ENCODE measurements at places on chromosomes 11 and 22.
A peak's percentile ranks its signal among the peaks of the same experiment; 100 is the strongest.

- DNase-seq, result peak; percentile 69
These were observed 1.0 kb downstream of the CTSD start for GRCh38 chr11:1762537-1763302.

DNA sequence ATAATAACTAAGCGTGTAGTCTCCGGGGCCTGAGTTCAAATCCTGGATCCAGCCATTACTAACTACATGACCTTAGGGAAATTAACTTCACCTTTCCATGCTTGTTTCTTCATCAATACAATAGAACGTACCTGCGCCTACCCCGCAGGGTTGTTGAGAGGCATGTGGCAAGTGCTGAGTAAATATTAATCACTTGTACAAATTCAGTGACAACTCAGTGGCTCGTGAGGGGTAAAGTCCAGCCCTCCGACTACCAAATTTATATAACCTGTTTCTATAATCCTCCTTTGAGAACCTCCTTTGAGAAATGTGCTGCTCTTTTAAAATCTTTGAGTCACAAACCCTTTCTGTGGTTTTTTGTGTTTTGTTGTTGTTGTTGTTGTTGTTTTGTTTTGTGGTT, 49.8 kb downstream of the FEZ1 start:
- DNase-seq, result no peak

- no peak for DNase-seq
These were observed 6.8 kb downstream of the EED start for GRCh38 chr11:86251345-86251744.

DNA sequence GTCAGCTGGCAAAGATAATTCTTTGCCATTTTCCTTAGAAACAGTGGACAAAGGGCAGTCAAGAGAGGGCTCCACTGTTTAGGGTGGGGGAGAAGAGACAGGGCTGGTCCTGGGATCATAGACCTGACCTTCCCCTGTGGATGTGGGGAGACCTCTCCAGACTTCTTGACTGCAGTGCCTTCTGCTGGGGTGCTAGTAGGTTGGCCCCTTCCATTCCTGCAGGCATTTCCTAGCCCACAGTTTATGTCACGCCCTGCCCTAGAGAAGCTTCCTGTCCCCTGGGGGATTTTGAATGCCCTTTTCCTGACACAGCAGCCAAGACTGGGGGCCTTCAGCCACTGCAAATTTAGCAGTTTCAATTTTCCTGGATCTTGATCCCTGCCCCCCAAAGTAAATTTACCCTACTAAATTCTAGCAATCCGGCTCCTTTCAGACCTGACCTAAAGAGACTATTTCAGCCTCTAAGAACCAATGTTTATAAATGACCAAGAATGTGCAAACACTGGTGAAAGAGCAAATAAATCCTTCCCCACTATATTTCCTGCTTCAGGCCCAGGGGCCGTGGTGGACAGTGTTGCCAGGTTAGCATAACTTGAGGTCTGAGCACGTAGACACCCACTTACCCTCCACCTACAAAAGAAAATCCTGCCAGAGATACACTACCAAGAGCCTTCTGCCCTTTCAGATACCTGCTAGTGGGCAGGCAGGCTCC, 58.4 kb downstream of the PPFIBP2 start:
- peak; percentile 84 for DNase-seq

GRCh38 chr11:95524314-95525036, 265.1 kb downstream of the FAM76B start:
- no peak for DNase-seq

DNA sequence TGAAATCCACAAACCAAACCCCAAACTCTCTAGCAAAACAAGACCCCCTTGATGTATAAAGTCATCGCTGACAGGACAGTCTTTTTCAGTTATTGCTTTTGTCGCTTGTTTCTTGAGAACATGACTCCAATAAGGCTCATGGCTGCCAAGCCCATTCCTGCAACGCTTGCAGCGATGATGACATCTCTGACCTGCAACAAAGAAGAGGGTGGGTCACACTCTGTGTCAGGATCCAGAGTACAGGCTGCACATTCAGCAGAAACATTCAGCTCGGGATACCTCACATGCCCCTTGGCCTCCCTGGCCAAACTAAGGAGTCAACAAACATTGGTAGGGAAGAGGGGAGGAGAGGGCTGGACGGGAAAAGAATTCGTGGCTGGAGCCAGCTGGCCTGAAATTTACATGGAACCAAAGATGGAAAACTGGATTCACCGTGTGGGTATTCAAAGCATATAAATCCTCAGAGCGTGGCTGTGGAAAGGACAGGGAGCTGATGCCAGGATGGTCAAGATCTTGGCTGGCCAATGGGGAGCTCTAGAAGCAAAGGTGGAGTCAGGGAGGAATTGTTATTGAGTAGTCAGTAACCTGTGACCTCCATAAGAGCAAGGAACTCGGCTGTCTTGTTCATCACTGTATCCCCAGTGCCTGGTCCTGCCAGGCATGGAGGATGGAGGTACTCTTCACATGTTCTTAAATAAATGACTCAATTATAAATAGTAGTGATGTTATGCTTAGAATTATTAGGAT, 11.8 kb upstream of the PLAAT2 start:
- DNase-seq, result no peak

GRCh38 chr22:40021401-40022000, 26.7 kb downstream of the FAM83F start:
- no peak for DNase-seq

DNA sequence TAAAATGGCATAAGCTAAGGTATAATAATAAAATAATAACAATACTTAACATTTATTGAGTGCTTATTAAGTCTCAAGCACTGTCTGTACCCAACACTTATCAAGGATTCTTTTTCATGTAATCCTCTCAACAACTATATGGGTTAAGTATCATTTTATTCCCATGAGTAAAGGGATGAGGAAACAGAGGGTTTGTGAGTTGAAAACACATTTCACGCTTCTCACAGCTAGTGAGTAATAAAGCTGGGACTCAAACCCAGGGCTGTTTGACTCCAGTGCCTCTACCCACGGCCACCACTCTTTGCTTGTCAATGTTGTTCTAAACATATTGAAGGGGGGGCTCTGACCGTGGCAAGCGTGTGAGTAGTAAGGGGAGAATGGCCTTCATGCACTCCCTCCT, 8.7 kb downstream of the CD3E start:
- no peak for DNase-seq

- DNase-seq, result no peak
These were observed 958 bp upstream of the TUT1 start for GRCh38 chr11:62592146-62592815.

GRCh38 chr11:75639762-75640181, 29.1 kb downstream of the MAP6 start:
- no peak for DNase-seq

- no peak for DNase-seq
These were observed 6.6 kb upstream of the KRTAP5-6 start for GRCh38 chr11:1690167-1691025.

- no peak for DNase-seq
These were observed 9.2 kb downstream of the GAL3ST3 start for GRCh38 chr11:66039765-66040164.

DNA sequence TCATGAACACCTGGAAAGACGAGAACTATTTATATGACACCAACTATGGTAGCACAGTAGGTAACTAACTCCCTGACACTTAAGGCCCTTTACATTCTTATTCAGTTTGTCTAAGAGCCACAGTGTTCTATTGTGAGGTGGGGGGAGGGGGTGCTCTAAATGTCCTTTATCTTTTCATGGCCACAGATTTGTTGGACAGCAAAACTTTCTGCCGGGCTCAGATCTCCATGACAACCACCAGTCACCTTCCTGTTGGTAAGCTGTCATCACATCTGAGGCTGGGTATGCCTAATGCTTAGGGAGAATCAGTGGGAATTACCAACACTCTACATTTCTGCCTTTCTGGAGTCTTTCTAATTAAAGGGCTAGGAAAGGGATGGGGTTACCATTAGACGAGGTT, 30.7 kb downstream of the EHF start:
- no peak for DNase-seq

- no peak for DNase-seq
These were observed 142.4 kb downstream of the CACNA1I start for GRCh38 chr22:39712751-39713525.

GRCh38 chr11:105780781-105781525, 171.1 kb downstream of the GRIA4 start:
- no peak for DNase-seq

GRCh38 chr22:24954114-24954463, 1.6 kb downstream of the KIAA1671 start:
- DNase-seq, result no peak

DNA sequence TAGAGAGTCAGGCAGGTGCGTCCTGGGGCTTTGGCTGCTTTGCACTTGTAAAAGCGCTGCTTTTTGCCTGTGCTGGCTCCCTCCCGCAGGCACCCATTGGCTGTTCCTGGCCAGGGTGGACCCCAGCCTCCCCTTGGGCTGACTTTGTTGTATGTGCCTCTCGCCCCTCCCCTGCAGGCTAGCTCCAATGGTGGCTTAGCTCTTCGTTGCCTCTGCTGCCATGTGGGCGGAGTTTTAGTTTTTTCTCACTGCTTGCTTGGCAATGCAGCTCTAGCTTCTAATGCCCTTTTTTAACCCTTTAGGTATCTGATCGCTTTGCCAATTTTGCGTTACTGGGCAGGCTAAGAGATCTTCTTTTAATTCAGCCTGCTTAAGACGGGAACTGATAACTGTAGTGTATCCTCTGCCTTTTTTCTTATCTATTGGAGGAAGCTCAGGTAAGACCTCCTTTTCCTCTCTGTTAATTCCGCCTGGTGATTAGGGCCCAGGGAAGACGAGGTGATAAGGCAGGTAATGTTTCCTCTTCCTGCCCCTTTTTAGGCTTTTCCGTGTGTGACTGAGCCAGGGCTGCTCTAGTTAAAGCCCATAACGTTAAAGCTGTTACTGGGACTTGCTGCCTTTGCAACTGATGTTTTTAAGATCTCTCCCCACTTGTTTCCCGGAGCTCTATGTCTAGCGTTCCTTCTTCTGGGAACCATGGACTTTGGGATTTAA, 11.7 kb upstream of the GLYATL1 start:
- no peak for DNase-seq

DNA sequence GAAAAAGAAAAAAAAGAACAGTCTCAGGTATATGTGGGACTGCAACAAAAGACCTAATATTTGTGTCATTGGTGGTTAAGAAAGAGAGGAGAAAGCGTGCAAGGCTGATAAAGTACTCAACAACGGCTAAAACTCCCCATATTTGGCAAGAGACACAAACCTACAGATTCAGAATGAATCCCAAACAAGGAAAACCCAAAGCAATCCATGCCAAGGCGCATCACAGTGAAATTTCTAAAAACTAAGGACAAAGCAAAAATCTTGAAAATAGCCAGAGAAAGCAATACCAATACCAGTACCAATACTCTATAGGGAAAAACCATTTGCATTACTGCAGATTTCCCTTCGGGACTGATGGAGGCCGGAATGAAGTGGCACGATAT, 32.4 kb upstream of the SEPTIN5 start:
- DNase-seq, result no peak

- DNase-seq, result peak; percentile 20
These were observed 1.3 kb upstream of the PATZ1 start for GRCh38 chr22:31347251-31348008.

DNA sequence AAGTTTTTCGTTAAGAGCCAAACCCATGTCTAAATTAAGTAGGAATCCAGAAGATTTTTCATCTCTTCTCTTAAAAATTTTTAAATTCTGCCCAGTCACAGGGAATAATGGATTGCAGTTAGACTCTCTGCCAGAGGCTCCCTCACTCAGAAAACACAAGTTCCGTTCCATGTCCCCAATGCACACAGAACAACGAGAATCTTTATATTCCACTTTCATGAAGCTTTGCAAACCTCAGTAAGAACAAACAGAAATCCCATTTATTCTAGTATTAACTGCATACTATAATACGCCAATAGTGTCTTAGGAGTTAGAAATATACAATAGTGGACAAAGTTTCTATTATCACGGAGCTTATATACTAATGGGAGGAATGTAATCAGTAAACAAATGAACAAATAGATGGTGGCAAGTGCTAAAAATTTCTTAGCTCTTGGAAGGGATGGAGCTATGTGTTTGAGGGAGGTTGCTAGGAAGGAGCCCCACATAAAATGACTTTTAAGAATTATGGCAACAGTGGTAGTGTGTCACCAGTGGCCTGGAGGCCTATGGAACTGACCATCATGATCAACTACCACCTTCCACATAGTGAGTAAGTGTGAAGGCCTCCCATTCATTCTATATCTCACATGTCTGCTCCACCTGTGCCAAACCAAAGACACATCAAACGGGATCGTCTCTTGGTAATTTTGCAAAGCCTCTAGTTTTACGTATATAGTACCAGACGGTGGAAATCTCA, 24.9 kb downstream of the PICALM start:
- DNase-seq, result no peak

DNA sequence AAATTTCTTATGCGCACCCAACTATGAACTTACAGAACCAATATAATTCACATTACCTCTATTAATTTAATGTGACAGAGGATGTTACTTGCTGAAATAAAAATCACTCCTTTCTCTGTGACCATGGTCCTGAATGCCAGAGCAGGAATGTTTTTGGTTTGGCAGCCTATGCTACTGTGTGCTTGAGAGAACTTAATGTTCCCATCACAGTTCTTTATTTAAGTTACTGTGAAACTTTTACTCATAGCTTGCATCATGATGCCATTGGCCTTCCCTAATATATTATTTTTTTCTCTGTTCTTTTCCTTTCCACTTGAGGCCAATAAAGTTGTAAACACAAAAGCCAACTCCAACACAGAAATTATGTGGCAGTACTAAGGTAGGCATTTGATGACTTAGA, 142.2 kb downstream of the FAM76B start:
- DNase-seq, result no peak

GRCh38 chr11:120662071-120662676, 150.6 kb downstream of the GRIK4 start:
- no peak for DNase-seq

GRCh38 chr11:91100427-91100826, 877.6 kb upstream of the CHORDC1 start:
- no peak for DNase-seq

- no peak for DNase-seq
These were observed 77.3 kb downstream of the ARFGAP2 start for GRCh38 chr11:47099214-47099917.

- DNase-seq, result peak; percentile 75
These were observed 43.9 kb downstream of the BIRC2 start for GRCh38 chr11:102390667-102391465.

DNA sequence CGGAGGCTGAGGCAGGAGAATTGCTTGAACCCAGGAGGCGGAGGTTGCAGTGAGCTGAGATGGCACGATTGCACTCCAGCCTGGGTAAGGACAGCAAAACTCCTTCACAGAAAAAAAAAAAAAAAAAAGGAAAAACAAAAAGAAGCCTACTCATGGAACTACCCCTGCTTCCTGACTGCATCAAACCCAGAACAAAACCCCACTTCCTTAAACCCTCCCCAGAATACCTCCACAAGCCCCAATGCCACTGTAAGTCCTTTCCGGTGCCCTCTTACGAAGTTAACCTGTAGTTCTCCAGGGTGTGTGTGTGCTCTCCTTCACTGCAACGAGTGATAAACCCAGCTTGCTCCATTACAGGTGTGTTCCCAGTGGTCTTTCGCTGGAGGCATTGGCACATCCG, 8.6 kb upstream of the TOLLIP start:
- no peak for DNase-seq

DNA sequence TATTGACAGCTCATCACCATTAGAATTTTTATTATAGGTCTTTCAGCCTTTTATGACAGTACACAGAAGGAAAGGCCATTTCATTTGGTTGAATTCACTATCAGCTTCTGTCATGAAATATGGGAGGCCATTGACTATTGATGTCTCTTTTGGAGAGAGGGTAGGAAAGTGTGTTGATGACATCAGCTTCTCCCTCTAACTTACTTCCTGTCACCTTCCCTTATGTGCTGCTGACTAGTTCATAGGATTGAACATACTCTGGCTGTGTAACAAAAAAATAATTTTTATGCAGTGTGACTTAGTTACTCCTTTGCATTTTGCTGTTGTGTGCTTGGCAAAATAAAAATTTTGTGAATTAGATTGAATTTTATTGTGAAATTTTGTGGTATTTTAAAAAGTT, 769.2 kb downstream of the METTL15 start:
- DNase-seq, result no peak

All from A549 (cell line).